ENCODE measurements at places on chromosomes 6 and 20. TPM values are rescaled to one million over a fixed set of nuclear protein-coding genes. Genes with fewer than 3 reads are reported as not detected.

PNPLA1 gene
- total RNA-seq = not detected

- no peaks in the 10 kb centered on the region for H3K4me1 ChIP-seq
- no peak overlapping the region for H3K27ac ChIP-seq
- no peaks in the 10 kb centered on the region for H3K27me3 ChIP-seq
Measured at GRCh38 chr6:169986171-169986847, 234.9 kb downstream of the ERMARD start.

DNAH8 gene
- total RNA-seq = not detected

TSBP1 gene
- total RNA-seq = not detected

GRCh38 chr6:22149501-22150367 lies 147.1 kb downstream of the PRL start:
- no peak for DNase-seq
- H3K4me3 ChIP-seq = no peak overlapping the region
- H3K36me3 ChIP-seq = peaks cover 11% of the 10 kb centered on the region
- peaks cover 10% of the 10 kb centered on the region for H3K4me1 ChIP-seq
- peak overlapping the region; percentile 98 for H3K27ac ChIP-seq
- H3K27me3 ChIP-seq = no peaks in the 10 kb centered on the region

DNA sequence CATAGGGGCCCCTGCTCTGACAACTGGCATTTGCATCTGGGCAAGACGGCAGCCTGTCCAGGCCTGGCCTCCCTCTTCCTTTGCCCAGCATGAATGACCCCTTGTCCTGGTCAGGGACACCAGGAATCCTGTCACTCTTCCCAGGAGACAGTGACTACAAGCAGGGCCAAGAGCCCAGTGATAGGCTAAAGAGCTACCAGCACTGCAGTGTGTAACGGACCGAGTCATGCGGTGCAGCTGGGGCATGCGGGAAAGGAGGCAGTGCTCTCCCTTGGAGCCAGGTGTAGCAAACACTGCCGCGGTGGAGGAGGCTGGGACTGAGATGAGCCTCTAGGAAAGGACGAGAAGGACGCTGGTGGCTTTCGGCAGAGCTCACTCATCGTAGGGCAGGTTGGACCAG lies 38.7 kb upstream of the DSP start:
- peaks cover 9% of the 10 kb centered on the region for H3K27me3 ChIP-seq
- no peaks in the 10 kb centered on the region for H3K36me3 ChIP-seq
- peak; percentile 67 for DNase-seq
- H3K27ac ChIP-seq = no peak overlapping the region

DNA sequence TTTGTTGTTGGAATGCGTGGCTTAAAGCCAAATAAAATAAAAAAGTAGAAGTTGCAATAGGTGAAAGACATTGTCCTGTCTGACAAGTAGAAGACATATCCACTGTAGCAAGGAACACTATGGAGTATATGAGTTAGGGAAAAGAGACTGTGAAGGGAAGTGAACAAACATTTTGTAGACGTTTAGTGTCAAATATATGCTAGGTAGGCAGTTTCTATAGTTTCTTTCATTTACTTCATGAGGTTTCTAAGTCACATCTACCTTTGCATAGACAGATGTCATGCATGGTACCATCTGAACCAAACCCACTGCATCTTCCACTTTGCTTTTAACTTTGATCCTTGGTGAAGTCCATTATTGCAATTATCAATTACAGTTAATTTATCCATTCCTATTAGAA lies 9.9 kb downstream of the PRIM2 start:
- H3K36me3 ChIP-seq = peaks cover 76% of the 10 kb centered on the region
- H3K4me1 ChIP-seq = no peaks in the 10 kb centered on the region
- no peak for DNase-seq
- H3K27me3 ChIP-seq = peaks cover 11% of the 10 kb centered on the region
- H3K27ac ChIP-seq = no peak overlapping the region

SSTR4 gene
- not detected for total RNA-seq

Measured in endodermal cell (in vitro differentiated cells).